ENCODE measurements at places on chromosomes 12 and 14. TPM values are rescaled to one million over a fixed set of nuclear protein-coding genes. Genes with fewer than 3 reads are reported as not detected.

GRCh38 chr14:68089146-68089731, 269.7 kb downstream of the RAD51B start:
- DNase-seq, result no peak

The HNF1A gene
- not detected for total RNA-seq

The POTEM gene
- total RNA-seq, result not detected

The PARPBP gene
- 1.2 TPM for total RNA-seq

GRCh38 chr12:91778091-91778832, 367.4 kb downstream of the BTG1 start:
- DNase-seq, result no peak

DNA sequence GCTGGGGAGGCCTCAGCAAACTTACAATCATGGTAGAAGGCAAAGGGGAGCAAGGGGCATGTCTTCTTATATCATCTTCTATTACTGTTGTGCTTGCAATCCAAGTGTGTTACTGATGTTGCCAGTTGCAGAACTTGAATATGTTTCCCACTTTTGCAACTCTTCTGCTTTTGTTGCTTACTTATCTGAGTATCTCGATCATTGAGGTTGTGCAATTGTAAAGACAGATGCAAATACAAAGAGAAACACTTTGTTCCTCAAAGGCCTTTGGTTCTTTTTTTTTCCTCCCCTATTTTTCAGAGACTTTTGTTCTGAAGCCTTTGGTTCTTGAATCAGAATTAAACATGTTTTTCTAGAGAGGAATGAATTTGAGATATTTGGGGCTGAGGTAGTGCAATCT, 3.7 kb upstream of the COX8C start:
- no peak for DNase-seq

DNA sequence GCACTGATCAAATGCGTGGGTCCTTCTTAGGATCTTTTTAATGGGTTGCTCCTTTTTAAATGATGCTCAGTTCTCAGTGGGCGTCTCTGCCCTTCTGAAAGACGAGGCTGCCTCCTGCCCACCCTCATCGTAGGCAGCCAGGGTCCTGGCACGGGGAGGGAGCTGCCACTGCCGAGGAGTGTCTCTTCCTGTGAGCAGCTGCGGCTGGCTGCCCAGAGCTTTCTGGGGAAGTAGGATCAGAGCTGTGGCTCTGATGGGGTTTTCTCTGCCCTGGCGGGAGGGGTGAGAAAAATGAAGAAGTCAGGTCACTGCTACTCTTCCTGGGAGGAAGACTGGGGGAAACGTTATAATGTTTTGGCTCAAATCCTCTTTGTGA, 31.1 kb upstream of the BEGAIN start:
- no peak for DNase-seq

- DNase-seq, result no peak
Observed at GRCh38 chr12:71400481-71400880, 39.1 kb upstream of the LGR5 start.

DNA sequence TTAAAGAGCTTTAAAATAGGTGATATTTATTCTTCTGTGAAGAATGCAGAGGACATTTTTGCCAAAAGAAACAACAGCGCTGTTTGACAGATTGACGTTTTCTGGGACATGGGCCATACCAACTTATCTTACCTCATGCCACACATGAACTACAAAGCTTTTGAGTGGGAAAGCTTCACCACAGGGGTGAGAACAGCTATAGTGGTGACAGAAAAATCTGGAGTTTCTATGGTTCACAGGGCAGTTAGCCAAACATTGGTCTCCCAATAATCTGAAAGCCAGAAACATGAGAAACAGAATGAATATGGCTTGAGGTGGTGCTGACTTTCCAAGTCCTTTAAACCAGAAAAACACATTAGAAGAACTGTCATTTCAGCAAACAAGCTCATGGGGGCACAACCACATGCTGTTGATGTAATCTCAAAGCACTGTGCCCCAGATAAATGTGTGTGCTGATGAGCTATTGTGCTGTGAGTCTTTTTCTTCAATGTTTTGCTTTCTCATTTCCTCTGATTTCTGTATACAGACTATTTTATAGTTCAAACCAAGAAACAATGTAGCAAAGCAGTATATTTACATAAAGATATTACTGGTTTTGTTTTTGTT, 905.4 kb downstream of the SLC16A7 start:
- no peak for DNase-seq

GRCh38 chr12:103769240-103769945, 71.6 kb downstream of the NT5DC3 start:
- no peak for DNase-seq

- no peak for DNase-seq
Observed at GRCh38 chr14:99194736-99195135, 77.3 kb downstream of the BCL11B start.

DNA sequence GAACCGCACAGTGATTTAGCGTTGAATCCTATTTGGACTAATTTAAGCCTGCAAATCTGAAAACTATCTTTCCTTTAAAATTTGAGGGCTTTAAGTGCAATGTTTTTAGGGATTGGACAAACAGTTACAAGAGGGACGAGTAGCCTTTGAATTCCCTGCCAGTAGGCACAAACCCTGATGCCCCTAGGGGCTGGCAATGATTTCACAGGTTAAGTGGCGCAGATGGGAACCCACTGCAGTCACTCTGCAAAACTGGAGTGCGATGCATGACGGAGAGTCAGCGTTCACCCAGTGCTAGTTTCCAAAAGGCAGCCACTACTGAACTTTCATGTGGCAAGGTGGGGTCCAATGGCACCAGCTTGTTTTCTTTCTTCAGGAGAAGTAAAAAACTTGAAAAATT, 99.4 kb upstream of the FRMD6 start:
- no peak for DNase-seq

The MSRB3 gene
- total RNA-seq, result 146 TPM

DNA sequence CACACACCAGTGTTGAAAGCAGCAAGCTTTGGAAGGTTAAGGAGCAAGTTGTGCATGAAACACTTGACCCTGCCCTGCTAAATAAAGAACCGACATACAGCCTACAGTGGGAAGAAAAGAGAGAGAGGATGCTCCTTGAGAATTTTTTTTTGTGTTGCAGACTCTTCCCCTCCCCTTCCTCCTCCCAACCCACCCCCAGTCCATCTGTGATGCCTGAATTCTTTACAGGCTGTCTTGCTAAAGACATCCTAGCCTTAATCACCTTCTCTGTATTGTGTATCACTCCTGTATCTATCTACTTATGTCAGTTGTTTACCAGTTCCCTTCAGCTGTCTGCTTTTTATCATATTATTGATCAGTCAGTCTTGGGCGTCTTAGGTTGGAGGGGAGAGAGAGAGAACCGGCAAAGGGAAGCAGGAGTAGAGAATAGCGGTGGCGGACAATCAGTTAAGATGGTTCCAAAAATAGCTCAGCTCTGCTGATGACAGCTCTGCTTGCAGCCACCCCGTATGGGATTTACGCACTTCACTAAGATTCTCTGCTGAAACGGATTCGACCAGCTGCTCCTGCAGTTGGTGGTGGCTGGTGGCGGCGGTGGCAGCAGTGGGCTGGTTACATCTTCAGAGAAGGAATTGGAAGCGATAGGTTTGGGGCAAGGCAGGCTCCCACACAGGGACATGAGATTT, 664.7 kb downstream of the NRXN3 start:
- peak; percentile 16 for DNase-seq

DNA sequence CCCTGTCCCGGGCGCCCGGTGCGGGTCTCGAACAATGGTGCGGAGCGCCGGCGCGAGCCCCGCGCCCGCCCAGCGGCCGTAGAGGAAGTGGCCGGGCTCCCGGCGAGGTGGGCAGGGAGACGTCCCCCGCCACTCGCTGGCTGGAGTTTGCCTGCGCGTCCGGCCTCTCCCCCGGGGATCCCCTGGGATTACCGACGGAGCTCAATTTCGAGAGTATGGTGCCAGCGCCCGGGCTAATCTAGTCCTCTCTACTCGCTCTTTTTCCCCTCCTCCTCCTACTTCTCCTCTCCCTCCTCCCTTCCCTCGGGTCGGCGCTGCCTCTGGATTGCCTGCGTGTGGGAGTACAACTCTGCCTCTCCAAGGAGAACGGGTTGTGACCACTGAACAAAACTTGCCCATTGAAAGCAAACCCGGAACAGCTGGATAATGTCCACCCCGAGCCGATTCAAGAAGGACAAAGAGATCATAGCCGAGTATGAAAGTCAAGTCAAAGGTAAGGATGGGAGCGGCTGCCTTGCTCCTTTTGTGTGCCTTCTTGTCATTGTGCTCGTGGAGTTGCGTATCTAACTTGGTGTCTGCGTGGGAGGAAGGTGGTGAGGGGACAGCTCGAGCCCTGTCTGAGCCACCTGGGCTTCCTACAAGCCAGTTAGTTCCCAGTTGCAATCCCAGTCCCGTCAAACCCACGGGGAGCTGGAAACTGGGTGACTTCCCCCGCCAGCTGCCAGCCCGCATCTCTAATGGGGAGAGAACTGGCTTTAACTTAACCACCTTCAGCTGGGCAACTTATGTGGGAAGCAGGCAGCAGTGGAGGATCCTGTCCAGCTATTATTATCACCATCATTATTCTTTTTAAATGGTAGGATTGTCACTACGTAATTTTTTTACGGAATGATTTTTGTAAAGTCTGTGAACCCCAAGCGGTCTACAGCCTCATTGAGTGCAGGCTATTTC, at the start of gene SRGAP1:
Gene SRGAP1, plus strand, starts transcription at position 310 of the 951 bp plus-strand sequence. Its CDS starts 117 bp downstream, at position 427.
- peak; percentile 77 for DNase-seq

DNA sequence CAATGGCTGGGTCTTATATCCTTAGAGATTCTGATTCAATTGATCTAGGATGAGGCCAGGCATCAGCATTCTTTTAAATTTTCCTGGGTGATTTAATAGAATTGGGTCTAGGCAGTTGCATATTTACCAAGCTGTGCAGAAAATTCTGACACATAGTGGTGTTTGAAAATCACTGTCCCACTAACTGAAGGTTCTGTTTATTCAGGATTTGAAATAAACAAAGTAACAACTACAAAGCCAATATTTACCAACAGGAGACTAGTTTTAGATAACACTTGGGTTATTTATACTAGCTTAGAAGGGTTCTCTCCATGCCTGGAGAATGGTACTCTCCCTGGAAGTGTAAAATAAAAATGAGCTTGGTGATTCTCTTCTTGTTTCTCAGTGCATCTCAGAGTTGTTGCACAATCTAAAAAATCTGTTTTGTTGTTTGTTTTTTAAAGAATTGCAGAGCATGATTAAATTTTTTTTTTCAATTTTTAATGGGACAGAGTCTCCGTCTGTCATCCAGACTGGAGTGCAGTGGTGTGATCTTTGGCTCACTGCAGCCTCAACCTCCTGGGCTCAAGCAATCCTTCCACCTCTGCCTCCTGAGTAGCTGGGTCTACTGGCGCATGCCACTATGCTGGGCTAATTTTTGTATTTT, 16.9 kb downstream of the BEST3 start:
- DNase-seq, result no peak

DNA sequence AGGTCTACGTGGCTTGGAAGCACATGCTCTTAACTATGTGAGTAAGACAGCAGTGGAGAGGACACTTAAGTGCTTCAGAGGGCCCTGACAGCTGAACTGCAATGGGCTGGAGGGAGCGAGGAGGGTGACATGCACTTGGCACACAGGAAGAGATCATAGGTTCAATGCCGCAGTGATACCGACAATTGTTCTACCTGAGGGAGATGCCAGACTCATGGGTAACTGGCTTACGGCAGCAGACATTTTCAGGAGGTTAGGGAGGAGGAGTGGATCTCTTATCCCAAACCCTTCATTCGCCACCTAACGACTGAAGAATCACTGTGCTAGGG, 68.4 kb downstream of the NTF3 start:
- DNase-seq, result no peak

DNA sequence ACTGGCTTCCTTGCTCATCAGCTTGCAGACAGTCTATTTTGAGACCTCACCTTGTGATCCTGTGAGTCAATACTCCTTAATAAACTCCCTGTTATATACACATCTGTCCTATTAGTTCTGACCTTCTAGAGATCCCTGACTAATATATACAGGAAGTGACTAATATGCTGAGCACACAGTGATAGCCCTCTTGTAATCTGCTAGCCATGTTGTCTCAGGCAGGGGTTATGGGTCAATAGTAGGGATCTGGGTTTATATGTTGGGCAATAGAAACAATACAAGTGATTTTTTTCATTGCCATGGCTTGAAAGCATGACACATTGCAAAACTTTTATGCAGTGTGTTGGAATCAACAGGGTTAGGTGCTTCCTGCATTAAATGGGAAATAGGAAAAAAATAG, 562.2 kb downstream of the GALC start:
- no peak for DNase-seq

The GLT8D2 gene
- total RNA-seq, result 7.5 TPM

DNA sequence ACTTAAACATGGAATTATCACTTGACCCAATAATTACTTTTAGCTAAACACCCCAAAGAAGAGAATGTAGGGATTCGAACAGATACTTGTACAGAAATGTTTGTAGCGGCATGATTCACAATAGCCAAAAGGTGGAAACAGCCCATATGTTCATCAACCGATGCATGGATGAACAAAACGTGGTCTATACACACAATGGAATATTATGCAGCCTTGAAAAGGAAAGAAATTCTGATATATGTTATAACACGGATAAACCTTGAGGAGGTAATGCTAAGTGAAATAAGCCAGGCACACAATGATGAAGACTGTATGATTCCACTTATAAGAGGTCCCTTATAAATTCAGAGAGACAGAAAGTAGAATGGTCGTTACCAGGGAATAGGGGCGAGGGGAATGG, 659.4 kb downstream of the MED13L start:
- DNase-seq, result no peak

DNA sequence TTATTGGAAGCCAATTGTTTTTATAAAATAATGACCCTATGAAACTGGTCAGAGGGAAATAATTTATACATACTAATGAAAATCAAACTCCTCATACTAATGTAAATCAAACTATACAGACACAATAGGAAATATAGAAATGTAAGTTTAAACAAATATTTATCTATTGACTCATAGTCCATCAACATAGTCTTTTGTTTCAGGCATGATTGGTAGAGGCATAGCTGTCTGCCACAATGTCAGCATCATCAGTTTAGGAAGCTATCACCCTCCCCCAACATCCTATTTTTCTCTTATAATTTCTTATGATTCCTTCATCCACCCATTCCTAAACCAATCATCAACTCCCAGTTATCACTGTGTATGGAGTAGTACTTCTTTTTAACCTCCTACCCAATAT, 117.7 kb downstream of the SLC38A6 start:
- DNase-seq, result no peak

DNA sequence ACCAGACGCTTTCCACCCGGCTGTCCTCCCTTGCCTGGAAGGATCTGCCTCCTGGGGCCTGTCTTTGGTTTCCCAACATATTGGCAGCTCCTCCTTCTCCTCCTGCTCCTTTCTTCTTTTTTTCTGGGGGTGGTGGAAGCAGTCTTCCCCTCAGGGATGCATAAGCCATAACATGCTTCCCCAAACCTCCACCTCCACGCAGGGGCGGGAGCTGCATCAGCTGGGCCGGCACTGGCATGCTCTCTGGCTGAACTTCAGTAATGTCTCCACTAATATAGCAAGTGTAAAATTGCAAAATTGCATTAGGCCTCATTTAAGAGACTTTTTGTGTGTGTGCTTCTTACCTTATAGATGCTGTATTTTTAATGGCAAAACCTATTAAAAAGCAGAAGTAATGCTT, 58.6 kb downstream of the GLT1D1 start:
- no peak for DNase-seq

The KLHDC2 gene
- 67.1 TPM for total RNA-seq

GRCh38 chr14:73338551-73338950, 101.2 kb downstream of the PAPLN start:
- no peak for DNase-seq

GRCh38 chr12:10119066-10119465, 10.9 kb downstream of the CLEC7A start:
- no peak for DNase-seq

- no peak for DNase-seq
Observed at GRCh38 chr12:64706306-64706705, 52.9 kb downstream of the GNS start.

The PTCSC3 gene
- not detected for total RNA-seq

Data from left cardiac atrium (tissue), 4 donors.